ENCODE measurements at places on chromosomes 12 and 14.

DNA sequence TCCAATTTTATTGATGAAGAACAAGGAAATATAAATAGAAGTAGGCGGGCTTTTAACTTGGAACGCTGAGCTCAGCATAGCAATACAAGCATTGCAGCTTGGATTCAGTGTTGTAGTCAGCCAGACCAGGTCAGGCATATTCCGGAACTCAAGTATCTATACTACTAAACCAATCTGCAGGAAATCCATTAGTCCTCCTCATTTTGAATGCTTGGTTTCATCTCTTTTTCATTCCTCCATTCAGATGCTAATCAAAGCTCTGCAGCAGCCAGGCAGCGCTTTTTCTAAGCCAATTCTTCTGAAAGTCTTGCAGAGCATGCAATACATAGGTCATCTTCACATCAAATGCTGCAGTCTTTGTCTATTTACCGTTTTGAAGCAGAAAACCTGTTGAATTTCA, 49.0 kb downstream of the KIF21A start:
- no peak for DNase-seq

DNA sequence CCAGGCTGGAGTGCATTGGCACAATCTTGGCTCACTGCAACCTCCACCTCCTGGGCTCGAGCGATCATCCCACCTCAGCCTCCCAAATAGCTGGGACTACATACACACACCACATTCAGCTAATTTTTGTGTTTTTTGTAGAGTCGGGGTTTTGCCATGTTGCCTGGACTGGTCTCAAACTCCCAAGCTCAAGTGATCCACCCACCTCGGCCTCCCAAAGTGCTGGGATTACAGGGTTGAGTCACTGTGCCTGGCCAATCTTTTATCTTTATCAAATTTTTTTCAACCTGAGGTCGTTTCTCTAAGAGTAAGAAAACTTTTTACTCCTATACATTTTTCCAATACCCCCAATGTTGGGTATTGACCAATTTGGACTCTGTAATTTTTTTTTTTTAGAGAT, 40.0 kb upstream of the NAP1L1 start:
- DNase-seq, result no peak

GRCh38 chr14:36797634-36798033, 136.0 kb downstream of the PAX9 start:
- no peak for DNase-seq

GRCh38 chr12:14366209-14367039, 942 bp downstream of the ATF7IP start:
- DNase-seq, result no peak

DNA sequence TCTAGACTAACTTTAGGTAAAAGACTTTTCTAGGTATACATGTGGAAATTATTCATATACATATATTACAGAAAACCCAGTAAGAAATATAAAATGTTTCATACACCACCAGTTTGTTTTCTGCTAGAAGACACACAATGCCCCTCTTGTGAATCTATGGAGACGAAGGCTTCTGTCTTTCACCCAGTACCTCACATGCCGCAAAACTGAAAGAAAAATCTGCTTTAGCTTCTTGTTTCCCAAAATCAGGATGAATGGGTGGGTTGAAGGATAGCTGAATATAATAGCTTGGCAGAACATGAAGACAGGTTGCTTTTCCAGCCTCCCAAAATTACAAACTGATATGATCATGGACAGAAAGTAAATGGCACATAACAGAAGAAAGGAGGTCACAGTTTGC, 1.3 kb downstream of the TAS2R30 start:
- DNase-seq, result no peak

- no peak for DNase-seq
These were observed 248.0 kb upstream of the PDE3A start for GRCh38 chr12:20120403-20120725.

DNA sequence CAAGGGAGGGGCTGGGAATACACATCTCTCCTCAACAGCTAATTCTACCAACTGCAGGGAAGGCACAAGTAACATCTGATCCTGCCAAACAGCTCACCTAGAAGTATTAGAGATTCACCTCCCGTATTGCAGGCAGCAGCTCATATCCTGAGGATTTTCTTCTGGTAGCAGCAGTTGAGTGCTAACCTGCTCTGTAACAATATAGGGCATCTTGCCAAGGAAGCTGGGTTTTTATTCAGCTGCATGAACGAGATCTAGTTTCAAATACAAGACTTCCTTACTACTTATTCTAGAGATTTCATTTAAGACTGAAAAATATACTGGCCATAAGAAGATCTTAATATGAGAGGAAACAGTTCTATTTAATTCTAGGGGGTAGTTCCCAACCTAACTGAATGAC, 261.4 kb upstream of the USP15 start:
- DNase-seq, result no peak

DNA sequence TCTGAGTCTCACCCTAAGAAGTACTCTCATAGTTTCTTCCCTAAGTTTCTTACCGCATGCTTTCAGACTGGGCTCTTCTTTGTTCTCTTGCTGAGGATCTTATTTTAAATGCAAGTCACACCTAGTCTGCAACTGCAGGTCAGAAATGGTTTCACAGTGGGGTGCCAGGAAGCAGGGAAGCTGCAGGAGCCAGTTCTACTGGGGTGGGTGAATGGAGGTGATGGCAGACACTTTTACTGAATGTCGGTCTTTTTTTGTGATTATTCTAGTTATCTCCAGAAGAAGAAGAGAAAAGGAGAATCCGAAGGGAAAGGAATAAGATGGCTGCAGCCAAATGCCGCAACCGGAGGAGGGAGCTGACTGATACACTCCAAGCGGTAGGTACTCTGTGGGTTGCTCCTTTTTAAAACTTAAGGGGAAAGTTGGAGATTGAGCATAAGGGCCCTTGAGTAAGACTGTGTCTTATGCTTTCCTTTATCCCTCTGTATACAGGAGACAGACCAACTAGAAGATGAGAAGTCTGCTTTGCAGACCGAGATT, 1.7 kb downstream of the FOS start:
- no peak for DNase-seq

- no peak for DNase-seq
These were observed 97.1 kb downstream of the MYF5 start for GRCh38 chr12:80813820-80814219.

GRCh38 chr12:112833267-112833666, 41.7 kb downstream of the RPH3A start:
- no peak for DNase-seq

GRCh38 chr12:100185361-100185894, 15.2 kb upstream of the ACTR6 start:
- DNase-seq, result no peak

GRCh38 chr12:42172441-42173210, 28.0 kb upstream of the GXYLT1 start:
- DNase-seq, result no peak

- no peak for DNase-seq
These were observed 229.4 kb downstream of the BCL11B start for GRCh38 chr14:99042381-99043266.

DNA sequence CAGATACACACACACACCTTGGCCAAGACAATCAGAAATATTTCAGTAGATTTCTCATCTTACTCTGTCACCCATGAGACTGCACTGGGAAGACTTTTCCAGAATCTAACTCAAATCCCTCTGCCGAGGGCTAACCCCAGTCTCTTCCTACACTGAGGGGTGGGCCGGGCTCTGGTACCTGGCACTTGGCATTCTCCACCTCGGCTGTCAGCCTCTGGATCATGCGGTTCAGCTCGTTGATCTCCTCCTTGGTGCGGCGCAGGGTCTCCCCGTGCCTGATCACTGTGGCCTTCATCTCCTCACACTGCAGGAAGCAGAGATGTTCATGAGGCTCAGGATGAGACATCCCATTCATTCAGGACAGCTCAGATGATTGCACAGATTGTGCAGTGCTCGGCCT, 4.9 kb downstream of the KRT83 start:
- no peak for DNase-seq

GRCh38 chr12:6285532-6286306, 24.8 kb upstream of the PLEKHG6 start:
- no peak for DNase-seq

DNA sequence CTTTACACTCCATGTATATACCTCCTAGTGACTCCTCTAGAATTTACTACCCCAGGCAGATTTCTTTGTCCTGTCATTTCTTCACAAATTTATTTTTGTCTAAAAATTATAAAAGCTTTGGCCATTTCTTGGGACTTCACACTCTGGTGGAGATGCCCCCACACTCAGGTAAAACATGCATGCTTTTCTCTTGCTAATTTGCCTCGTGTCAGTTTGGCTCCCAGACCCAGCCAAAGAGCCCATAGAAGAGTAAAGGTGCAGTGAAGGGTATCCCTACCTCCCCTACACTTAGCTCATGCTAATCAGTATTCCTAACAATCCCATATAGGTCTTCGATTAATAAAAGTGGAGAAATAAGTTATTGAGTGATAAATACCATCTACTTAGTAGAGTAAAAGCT, 256.5 kb upstream of the KRR1 start:
- no peak for DNase-seq

GRCh38 chr14:28767030-28767852, 654 bp downstream of the FOXG1 start:
- DNase-seq, result no peak

DNA sequence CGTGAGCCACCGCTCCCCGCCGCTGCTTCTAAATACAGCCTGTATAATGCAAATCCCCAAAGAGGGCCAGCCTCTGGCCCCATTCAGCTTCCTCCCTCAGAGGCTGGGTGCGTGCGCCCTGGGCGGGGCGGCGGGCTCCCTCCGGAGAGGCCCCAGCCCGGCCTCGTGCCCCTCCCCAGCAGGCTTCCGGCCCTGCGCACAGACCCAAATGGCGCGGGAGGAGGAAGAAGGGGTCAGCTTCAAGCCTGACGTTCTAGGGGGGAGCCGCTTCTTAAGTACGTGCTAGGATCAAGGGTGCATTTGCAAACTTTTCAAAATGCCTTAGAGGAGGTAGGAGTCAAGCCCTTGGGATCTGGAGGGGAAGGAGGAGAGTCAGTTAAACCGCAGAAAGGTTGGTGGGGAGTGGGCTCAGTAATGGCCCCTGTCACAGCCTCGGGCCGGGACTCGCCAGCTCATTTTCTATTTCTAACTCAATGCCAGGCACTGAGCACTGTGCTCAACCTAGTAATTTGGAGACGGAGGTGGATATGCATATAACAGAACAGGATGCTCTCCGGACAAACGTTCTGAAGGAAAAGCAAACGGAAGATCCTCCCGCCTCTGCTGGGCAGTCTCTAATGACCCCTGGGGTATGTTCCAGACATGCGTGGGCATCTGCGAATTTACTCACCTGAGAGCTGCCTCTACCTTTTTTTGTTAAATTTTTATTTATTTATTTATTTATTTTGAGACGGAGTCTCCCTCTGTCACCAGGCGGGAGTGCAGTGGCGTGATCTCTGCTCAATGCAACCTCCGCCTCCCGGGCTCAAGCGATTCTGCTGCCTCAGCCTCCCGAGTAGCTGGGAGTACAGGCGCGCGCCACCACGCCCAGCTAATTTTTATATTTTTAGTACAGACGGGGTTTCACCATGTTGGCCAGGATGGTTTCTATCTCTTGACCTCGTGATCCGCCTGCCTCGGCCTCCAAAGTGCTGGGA, 32.3 kb downstream of the NINJ2 start:
- no peak for DNase-seq

- no peak for DNase-seq
These were observed 212.1 kb upstream of the RMST start for GRCh38 chr12:97250483-97250882.

GRCh38 chr14:67569651-67570290, 30.3 kb downstream of the PIGH start:
- DNase-seq, result no peak

GRCh38 chr14:61417883-61418455, 96.6 kb downstream of the PRKCH start:
- no peak for DNase-seq

- no peak for DNase-seq
These were observed 138.8 kb upstream of the HMGA2 start for GRCh38 chr12:65685514-65685913.

Data from Panc1 (cell line).